ENCODE measurements at places on chromosomes 11 and 22. TPM values are rescaled to one million over a fixed set of nuclear protein-coding genes. Genes with fewer than 3 reads are reported as not detected.

Gene SLCO2B1
- 6.1 TPM for total RNA-seq

Gene IL18
- total RNA-seq: 8.8 TPM

Gene SLC22A9
- total RNA-seq: not detected

Gene SCGB1C1
- not detected for total RNA-seq

Gene FAM83F
- 28.6 TPM for total RNA-seq

Gene APOBEC3H
- not detected for total RNA-seq

Gene RNF141
- 66.2 TPM for total RNA-seq

Gene DEFB131B
- not detected for total RNA-seq

Gene HORMAD2
- total RNA-seq: 6.9 TPM

All from prostate gland (tissue), 2 donors.